ENCODE measurements at places on chromosomes 2 and 18.

DNA sequence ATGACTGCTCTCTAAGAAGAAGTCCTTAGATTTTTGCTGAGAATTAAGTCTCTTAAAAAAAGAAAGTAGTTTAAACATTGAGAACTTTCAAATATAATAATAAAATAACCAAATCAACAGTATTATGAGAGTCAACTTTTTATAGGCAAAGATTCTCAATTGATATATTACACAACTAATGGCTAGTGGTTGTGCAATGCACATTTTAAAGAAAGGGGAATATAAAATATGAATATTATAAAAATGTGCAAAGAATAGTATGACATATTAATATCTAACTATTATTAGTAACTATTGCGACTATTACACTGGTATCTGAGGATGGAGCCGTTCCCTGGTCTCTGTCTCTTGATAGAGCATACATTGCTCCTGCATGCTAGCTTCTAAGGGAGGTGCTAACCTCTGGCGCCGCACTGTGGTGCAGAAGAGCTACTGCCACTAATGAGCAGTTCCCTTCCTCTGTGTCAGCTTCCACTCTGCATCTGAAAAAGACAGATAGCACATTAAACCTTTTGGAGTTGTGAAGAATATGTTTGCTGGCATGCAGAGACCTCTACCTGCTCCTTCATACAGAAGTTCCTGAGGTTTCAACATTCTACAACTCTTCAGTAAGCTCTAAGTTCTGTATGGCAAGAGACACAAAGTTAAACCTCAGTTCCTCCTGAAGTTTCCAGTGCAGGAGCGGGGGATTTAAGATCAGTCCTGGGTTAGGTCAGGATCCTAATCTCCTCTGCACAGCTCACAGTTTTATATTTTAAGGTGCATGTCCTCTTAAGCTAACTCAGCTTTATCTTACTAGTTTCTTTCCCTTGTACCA is 3.5 kb upstream of the SLC9A2 start:
- peak; percentile 18 for DNase-seq

GRCh38 chr18:72863754-72864153 is 4.0 kb downstream of the NETO1 start:
- DNase-seq = no peak

GRCh38 chr2:74420006-74420405 is 1.4 kb downstream of the C2orf81 start:
- no peak for DNase-seq

GRCh38 chr2:6885968-6886367 is 8.4 kb downstream of the RSAD2 start:
- no peak for DNase-seq

GRCh38 chr2:215189393-215189792 is 51.0 kb upstream of the ABCA12 start:
- DNase-seq = no peak

DNA sequence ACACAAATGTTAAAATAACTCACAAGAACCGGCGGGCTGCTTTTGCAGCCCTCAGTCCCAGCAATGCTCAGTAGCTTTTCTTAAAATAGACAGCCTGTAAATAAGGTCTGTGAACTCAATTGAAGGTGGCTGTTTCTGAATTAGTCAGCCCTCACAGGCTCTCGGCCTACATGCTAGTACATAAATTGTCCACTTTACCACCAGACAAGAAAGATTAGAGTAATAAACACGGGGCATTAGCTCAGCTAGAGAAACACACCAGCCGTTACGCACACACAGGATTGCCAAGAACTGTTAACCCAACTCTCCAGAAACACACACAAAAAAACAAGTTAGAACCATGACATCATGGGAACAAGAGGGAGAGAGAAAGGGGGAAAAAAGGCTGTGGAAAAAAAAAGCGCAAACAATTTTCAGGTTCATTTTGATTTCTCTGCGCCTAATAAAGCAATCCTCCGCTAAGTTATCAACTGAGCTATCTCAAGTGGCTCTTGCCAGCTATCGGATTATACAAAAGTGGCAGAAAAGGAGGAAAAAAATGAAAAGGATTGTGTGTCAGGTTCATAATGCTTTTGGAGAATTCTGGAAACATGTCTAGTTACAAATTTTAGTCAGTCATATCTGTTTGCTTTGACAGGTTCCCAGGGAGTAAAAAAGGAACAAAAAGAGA is 89.1 kb downstream of the ZEB2 start:
- DNase-seq = no peak

DNA sequence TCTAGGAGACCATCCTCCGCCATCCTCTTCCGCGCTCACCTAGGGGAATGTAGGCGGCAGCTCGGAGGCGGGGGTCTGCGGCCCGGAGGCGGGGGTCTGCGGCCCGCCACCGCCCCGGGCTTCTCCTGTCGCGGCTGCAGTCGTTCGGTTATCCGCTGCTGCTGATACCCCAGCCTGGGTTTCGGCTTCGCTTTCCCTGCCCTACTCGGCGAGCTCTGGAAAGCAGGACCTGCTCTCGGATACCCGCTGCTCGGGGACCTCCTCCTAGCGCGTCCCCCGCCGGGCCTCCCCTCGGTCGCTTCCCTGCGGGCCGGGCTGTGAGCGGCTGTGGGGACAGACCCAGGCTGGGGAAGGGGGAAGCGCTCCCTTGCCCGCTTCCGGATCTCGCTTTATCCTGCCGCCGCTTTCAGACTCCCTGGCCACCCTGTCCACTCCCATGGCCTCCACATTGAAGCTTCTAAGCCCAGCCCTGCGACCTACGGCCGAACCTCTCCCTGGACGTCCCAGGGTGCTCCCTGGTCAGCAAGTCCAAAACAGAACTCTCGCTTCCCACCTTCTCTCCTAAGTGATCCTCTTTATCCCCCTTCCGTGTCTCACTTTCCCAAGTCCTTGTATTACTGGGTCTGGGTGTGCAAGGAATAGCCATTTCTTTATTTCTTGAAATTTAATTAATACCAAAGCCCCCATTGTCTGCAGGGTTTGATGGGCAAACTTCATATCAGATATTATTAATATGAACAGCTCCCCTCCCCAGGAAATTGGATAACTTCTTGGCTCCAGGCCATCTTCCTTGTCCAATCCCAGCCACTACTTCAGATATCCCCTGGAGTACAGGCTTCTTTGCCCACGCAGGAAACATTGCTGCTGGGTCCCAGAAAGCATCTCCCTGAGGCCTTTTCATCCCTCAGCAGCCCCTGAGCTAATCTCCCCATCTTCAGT is 769 bp downstream of the FKBP1B start:
- no peak for DNase-seq

DNA sequence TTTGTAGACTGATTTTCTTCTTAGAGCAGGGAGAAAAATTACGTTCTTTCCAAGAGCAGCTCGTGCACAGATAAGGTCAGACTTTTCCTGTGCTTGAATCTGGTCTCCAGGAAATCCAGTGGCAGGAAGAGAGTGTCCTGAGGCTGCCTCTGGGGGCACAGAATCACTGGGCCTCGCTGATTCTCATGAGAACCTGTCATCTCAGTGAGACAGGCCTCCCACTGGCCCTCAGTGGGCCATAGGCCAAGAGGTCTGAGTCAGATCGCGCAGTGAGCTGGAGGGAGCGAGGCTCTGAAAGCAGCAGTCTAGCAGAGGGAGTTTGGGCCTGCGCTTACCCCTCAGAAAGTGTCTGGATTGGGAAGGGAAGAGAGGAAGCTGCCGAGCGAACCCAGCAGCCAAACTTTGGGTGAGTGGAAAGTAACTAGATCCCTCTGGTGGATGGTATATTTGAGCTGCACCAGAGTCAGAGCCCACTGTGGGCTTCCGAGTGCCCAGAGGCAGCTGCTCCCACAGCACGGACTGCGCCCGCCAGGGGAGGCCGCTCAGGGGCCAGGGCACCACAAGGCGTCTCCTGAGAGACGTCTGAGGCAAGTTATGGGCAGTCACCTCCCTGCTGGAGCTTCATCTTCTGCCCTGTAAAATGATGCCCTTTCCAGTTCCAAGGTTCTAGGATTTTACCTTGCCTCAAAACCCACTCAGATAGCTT is 8.2 kb downstream of the GDF7 start:
- no peak for DNase-seq

DNA sequence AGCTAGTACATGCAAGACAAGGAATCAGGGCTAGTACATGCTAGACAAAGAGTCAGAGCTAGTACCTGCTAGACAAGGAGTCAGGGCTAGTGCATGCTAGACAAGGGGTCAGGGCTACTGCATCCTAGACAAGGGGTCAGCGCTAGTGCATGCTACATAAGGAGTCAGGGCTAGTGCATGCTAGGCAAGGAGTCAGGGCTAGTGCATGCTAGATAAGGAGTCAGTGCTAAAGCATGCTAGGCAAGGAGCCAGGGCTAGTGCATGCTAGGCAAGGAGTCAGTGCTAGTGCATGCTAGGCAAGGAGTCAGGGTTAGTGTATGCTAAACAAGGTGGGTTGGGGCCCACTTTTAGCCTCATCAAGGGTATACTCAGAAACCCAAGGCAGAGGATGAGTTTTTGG is 90.1 kb upstream of the FAM136A start:
- no peak for DNase-seq

DNA sequence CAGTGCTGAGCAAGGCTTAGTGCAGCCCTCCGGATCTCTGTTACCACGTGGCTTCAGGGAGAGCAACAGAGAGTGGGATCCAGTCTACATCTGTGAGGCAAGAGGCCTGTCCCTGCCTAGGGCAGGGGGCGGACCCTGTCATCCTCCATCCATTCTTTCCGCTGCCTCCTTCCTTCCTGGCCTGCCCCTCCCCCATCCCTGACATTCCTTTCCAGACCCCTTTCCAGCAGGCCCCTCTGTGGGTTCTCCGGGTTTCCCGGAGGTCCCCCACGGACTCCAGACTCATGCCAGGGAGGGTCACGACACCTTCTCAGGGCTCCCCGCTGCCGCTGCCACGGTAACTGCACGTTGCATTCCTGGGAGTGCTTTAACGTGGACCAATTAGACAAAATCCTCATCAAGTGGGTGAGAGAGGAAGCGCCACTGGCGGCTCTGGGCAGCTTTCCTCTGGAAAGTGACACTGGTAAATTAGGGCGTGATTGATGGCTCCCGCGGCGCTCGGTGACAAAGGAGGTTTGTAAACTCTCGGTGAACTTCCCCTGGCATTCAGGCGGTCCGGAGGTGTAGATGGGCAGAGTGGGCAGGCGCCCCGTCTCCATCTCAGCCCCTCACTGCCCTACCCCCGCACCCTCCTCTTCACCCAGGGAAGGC is 11.4 kb downstream of the ATOH8 start:
- DNase-seq = no peak

- DNase-seq = no peak
Observed at GRCh38 chr2:158232476-158232875, 130.8 kb downstream of the UPP2 start.

- no peak for DNase-seq
Observed at GRCh38 chr2:27307545-27308358, 493 bp downstream of the UCN start.

DNA sequence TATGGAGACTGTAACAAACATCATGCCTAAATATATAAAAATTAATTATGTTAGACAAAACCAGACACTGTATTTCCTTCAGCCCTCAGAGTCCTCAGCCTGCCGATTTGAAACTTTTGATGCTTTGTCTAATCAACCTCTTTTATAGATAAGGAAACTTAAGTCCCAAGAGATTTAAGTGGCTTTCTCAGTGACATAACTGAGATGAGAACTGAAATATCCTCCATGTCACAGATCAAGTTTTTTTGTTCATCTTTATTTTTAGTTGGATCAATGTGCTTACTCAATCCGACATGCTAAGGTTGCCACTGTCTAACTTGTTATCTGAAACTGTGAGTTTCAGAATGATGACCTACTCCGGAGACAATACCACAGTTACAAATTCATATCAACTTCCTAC is 72.3 kb downstream of the BARD1 start:
- no peak for DNase-seq

DNA sequence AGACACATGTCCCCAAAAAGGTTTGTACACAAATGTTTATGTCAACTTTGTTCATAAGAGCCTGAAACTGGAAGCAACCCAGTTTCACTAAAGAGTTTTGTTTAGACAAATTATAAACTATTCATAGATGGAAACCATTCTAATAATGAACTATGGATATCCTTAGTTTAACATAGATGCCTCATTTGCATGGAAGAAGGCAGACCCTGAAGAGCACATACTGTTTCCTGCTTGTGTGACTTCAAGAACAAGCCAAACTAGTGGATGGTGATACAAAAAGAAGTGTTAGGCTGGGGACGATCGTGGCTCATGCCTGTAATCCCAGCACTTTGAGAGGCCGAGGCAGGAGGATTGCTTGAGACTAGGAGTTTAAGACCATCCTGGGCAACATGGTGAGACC is 48.1 kb downstream of the ACOXL start:
- no peak for DNase-seq

- no peak for DNase-seq
Observed at GRCh38 chr2:1873343-1873742, 129.0 kb upstream of the PXDN start.

GRCh38 chr2:62151306-62151638 is 44.6 kb upstream of the B3GNT2 start:
- no peak for DNase-seq

DNA sequence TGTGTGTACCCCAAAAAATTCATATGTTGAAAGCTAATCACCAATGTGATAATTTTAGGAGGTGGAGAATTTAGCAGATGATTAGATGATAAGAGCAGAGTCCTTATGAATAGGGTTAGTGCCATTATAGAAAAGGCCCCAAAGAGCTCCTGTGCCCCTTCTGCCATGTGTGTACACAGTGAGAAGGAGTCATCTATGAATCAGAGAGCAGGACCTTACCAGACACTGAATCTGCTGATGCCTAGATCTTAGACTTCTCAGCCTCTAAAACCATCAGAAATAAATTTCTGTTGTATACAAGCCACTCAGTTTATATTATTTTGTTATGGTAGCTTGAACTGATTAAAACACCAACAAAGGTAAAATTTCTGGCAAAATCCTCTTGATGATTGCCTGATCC is 560.0 kb upstream of the CDH2 start:
- DNase-seq = no peak

DNA sequence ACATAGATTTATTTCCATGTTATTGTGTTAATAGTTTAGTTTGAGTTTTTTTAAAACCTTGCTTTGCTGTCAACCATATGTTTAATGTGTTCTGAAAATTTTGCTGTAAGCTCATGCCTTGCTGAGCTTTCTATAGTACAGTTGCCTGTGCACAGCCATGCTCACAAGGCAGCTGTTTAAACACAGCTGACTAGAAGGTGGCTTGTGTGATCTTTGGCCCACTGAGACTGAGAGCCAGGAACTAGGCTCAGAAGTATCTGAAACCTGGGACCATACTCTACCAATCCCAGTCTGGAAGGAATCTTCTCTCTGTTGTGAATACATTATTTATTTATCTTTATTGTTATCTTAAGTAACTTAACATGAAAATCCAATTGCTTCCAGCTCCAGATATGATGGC is 350.5 kb downstream of the KIAA1328 start:
- peak; percentile 5 for DNase-seq

GRCh38 chr2:42602876-42603219 is 34.4 kb downstream of the MTA3 start:
- DNase-seq = no peak

GRCh38 chr2:121360566-121361300 is 75.7 kb upstream of the TFCP2L1 start:
- no peak for DNase-seq

DNA sequence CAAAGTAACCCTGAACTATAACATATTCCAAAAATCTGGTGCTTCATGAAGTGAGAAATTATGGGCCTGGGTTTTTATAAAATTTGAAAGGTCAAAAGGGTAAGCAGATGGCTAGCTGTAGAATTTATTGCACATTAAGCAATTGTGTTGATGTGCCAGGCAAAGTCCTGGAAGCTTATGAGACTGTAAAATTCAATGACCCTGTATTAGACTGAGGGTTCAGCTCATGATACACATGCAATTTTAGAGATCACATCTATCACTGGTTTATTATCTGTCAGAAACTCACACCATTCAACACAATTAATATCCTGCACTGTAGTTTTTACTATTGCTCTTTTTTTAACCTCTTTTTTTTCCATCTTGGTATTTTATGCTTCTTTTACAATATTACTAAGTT is 1162.6 kb upstream of the SLC39A10 start:
- no peak for DNase-seq
